ENCODE measurements at places on chromosomes 5 and 9.
A peak's percentile ranks its signal among the peaks of the same experiment; 100 is the strongest.

DNA sequence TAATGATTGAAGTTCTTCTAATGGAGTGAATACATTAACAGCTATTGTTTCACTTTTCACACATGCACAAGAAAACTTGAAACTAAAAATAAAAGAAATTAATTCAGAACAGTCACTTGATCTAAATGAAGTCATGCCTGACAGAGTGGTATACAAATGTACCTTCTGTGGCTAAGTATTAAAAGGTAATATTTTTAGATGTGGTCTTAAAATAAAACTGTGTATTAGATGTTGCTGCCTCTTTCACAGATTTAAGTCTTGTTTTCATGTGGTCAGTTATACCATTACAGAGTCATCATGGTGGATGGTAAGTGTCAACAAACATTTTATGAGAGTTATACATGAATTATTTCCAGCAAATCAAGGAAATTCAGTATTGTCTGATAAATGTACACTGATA is 47.0 kb downstream of the KIAA0825 start:
- DNase-seq = no peak

GRCh38 chr9:127418037-127418471 is 6.1 kb upstream of the ZNF79 start:
- no peak for DNase-seq

GRCh38 chr9:135821733-135822373 is 85.5 kb downstream of the CAMSAP1 start:
- no peak for DNase-seq

GRCh38 chr5:34415559-34416198 is 240.4 kb upstream of the RAI14 start:
- no peak for DNase-seq

DNA sequence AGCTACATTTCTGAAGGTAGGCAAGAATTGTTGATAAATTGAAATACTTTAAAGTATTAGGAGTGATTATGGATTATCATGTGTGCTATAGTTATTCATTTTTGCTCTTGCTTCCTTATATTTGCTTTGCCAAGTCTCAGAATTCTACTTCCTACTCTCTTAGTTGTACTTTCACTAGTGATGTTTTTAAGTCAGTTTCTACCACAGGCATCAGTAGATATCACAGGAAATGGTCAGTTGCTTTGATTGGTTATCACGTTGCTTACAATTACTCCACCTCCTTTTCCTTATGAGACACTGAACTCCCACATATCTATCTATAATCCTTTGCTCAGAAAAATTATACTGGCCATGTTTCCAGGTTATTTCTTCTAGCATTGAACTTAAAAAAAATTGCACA is 472.8 kb downstream of the DMRTA1 start:
- no peak for DNase-seq

DNA sequence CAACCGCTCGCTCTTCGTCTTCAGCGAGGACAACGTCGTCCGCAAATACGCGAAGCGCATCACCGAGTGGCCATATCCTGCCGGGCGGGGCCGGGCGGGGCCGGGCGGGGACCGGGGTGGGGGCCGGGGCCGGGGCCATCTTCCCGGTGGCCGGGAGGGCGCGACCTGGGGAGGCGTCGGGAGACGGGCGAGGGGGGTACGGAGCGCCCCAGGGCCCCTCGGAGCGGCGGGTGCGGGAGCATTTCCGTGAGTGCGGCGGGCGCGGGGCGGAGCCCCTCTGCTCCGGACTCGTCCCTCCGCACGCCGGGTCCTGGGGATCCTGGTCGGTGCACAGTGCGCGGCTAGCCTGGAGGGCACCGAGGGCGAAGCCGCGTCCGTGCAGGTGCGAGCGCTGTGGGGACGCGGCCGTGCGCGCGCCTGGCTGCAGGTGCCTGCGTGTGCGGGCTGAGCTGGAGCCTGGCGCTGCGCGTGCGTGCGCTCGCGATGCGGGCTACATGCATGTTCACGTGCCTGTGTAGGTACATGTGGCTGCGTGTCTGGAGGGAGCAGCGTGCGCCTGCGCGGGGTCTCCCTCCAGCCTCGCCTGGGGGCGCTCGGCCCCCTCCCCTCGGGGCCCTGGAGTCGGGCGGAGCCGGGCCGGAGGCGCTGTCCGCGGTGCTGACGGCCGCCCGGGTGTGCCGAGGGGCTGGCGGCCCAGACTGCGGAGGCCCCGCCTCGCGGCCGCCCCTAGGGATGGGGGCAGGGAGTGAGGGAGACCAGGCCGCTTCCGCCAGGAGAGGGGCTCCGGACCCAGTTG is 762 bp downstream of the CACNA1B start:
- peak; percentile 59 for DNase-seq

DNA sequence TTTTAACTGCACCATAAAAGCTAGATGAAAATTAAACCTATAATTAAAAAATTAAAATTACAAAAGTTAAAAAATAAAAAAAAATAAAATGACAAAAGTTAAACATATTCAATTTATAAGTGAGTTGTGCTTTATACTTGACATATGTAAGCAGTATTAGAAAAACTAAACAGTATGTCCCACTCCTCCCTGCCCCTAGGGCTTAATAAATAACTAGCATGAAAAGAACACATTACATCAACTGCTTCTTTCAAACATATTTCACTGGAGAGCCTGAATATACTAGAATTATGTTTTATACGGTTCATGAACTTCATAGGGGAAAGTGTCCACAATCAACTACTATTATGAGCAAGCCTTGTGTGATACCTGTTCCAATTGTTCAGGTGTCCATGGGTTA is 47.6 kb downstream of the ECPAS start:
- DNase-seq = no peak

DNA sequence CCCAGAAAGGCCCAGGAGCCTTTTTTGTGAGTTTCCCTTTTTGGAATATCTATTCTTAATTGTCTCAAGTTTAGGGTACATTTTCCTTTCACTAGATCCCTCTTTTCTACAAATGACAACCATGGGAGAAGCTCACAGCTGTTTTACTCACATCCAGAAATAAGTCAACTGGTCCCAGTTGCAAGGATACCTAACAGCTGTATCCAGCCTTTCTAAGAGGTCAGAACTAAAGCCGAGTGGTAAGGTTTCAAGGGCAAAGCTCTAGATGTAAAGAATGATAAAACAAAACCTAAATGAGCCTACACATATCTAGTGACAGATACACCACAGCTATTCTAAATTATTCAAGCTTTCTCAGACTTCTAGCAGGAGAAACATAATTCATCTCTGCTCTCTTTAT is 4.4 kb downstream of the FGF10 start:
- DNase-seq = no peak

DNA sequence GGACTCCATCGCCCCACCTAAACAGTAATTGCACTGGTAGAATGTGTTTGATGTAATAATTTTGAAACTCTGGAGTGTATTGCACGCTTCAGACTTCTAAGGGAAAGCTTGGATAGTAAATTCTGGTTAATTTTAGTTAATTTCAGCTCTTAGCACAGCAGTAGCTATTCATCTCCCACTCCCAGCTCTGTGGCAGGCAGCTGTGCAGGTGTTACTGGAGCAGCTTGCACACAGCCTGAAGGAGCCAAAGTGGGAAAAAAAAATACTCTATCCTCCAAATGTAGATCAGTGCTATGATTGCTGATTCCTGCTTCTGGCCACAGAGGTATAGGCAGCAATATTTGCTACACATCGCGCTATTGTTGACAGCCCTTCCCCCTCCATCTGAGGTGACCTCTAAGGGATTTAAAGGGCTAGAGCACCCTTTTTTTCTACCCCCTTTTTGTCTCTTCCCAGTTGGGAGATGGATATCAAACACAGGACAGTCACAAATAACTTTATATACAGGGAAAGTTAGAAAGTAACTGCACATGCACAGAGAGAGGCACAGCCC is 97.4 kb downstream of the KCTD16 start:
- DNase-seq = no peak
